ENCODE measurements at places on chromosomes 7 and 10.

DNA sequence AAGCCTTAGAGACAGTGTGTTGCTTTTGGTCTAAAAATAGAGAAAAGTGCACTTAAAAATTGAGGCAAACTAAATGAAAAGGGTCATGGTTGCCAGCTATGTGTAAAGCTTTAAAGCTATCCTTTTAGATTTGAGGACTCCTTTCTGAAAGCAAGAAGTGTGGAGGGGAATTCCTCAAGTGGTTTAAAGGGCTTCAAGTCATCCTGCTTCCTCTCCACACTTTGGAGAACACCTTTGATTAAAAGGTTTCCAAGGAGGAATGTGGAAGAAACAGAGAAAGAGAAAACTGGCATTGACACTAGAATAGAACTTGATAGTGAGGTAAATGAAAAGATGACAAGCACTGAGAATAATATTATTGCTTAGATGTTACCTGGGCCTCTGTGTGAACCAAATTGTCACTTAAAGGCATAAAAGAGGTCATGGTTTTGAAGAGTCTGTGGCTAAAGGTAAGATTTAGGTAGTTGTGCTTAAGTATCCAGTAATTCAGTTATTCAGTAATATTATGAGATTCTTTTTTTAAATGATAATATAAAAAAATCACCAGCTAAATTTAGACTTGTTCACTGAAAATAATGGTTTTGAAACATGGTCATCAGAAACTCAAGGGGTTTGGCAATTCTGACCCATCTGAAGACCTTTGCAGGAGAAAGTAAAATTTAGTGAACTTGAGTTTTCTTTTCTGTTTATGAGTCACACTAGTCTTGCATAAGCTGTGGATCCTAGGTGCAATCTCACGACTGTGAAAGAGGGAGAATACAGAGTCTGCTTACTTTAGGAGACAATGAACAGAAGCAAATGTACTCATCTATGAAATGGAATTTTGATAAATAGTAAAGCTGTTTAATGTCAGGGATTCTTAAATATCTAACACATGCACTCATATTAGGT, 466.0 kb downstream of the KIF20B start:
- DNase-seq, result no peak

DNA sequence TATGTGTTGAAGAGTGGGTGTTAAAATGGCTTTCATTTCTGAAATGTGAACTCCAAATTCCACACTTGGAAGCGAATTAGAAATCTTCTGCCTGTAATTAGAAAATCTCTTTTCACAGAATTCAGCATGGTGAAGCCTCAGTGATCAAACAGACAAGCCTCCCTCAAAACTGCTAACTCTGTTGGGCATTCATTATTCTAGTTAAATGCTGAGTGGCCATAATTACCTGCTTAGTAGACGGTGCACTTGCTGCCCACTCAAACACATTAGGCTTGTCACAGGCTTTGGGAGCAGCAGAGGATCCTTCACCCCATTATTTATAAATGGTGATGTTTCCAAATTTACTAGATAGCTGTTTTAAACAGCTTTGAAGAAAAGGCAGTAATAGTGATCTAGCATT, 177.2 kb upstream of the PCLO start:
- no peak for DNase-seq

DNA sequence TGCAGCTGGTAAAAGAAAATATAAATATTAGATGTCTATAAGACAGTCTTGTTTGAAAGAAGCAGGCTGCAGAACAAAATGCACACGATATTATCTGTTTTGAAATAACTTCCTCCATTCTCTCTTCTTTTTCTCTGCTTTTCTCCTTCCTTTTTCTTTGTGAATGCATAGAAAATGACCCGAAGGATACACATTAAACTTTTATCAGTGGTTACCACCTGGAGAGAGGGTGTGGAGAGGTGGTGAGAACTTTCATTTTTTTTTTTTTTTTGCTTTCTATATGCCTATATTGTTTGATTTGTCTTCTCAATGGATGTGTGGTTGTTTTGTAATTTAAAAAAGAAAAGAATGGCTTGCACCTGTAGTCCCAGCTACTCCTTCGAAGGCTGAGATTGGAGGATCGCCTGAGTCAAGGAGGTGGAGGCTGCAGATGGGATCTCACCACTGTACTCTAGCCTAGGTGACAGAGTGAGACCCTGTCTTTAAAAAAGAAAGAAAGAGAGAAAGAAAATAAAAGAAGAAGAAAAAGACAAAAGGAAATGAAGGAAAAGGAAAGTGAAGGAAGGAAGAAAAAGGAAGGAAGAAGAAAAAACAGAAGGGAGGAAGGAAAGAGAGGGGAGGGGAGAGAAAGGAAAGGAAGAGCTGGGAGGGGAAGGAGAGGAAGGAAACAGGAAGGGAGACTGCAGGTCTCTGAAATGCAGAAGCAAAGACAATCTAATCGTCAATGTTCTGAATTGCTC, 64.4 kb downstream of the SAMD9 start:
- DNase-seq, result no peak

DNA sequence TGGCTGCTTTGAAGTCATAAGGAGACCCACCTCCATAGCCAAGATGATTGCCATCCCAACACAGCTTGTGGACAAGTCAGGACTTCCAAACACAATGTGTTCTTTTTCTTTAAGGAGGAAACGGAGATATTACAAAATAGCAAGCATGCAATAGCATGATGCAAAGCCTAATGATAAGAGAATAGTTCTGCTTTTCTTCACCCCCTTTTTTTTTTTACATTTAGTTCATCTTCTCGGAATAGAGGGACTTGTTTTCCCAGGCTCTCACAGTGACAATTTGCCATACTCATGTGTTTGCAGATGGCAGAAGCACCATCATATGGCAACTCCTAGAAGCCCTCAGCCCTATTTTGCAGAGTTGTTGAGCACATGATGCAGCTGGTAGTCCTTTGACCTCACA, 119.8 kb downstream of the ITGB8 start:
- DNase-seq, result no peak

DNA sequence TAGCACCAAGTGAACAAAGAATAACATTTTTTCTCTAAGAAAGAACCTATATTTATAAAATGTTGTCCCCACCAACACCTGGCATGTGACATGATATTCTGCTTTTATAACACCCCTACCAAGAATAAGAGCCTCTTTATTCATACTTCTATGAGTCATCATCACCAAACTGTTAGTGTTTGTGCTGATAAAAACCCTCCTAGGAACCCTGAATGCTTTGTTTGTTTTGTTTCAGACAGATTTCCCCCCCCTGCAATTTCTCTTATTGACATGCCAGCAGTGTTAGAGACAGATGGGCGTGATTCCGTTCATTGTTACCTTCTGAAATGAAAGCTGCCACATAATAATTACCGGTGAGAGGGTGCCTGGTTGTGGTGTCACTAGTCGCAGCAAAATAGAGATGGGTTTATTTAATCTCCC, 651.1 kb downstream of the SORCS1 start:
- no peak for DNase-seq

GRCh38 chr7:7099584-7100014, 82.7 kb upstream of the C1GALT1 start:
- DNase-seq, result no peak

DNA sequence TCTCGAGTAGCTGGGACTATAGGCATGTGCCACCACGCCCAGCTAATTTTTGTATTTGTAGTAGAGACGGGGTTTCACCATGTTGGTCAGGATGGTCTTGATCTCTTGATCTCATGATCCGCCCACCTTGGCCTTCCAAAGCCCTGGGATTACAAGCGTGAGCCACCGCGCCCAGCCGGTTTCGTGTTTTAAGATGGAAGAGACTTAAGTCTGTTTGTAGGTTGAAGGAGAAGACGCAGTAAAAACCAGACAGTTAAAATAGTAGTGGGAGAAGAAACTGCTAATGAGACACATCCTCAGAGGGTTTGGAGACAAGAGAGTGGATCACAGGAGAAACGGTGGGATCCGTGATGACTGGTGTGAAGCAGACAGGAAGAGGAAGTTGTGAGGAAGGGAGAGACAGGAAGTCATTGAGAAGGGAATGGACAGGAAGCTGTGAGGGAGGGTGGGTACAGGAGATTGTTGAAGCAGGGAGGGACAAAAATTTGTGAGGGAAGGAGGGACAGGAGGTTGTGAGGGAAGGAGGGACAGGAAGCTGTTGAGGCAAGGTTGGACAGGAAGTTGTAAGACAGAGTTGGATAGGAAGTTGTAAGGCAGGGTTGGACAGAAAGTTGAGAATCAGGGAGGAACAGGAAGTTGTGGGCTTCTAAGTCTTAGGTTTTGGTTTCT, 115.5 kb downstream of the WDFY4 start:
- no peak for DNase-seq

DNA sequence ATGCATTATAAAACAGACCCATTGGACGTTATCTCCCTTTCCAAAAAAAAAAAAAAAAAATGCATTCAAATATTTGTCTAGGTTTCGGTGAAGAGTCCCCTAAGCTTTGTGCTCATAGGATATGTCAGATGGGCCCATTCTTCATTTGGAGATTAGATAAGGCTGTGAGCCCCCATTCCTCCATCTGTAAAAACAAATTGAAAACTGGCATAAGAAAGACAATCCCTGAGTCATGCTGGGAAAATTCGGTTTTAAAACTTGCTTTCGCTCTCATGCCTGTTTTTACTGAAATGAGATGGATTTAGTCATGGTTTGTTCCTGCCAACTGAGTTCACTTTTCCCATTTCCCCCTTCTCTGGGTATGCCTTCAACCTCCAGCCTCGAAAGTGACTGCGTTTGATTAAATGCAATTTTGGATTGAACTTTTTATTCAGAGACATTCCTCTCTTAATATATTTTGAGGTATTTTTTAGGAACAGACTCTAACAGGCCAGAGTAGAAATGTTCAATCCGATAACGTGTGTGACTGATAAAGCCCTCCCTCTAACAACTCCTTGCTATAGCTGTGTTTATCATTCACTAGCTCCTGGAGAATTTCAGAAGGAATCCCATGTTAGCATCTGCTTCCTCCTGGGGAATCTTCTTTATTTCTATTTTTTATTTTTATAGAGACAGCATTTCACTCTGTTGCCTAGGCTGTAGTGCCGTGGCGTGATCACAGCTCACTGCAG, 190.9 kb upstream of the LYZL2 start:
- no peak for DNase-seq

DNA sequence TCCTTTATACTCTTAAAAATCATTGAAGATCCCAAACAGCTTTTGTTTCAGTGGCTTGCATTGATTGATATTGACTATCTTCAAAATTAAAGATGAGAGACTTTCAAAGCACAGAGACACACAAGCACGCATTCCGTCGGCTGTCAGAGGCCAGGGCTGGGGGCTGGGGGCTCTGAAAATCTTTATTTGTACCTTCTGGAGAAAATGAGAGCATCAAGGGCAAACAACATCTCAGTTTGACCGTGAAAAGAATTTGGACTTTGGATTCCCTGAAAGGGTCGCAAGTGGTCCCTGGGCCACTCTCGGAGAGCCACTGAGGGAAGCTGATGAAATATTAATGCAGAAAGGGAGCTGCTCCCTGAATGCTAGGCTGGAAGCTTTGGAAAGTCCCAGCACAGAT, 96.4 kb downstream of the CHST15 start:
- DNase-seq, result no peak

DNA sequence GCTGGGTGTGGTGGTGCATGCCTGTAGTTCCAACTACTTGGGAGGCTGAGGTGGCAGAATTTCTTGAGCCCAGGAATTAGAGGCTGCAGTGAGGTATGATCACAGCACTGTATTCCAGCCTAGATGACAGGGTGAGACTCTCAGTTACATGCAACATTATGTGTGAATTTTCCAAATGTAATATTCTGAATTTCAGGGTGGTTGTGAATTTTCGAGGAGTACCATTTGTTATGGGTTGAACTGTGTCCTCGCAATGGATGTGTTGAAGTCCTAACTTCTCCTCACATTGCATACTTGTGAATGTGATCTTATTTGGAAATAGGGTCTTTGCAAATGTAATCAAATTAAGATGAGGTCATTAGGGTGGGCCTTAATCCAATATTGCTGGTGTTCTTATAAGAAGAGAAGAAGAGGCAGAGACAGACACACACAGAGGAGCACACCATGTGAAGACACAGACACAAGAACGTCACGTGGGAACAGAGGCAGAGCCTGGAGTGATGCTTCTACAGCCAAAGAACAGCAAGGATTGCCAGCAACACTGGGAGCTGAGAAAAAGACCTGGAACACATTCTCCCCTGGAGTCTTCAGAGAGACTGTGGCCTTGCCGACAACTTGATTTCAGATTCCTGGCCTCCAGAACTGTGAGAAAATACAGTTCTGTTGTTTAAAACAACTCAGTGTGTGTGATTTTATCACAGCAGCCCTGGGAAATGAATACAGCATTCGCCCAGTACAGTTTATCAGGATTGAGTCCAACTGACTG, 91.9 kb downstream of the ZNF783 start:
- DNase-seq, result no peak

- no peak for DNase-seq
These were observed 244.2 kb upstream of the YAE1 start for GRCh38 chr7:39321909-39322498.

- peak; percentile 18 for DNase-seq
These were observed 85.8 kb upstream of the PRKCQ start for GRCh38 chr10:6665847-6666246.

- DNase-seq, result no peak
These were observed 157.0 kb downstream of the PTPN20 start for GRCh38 chr10:47067949-47068940.

DNA sequence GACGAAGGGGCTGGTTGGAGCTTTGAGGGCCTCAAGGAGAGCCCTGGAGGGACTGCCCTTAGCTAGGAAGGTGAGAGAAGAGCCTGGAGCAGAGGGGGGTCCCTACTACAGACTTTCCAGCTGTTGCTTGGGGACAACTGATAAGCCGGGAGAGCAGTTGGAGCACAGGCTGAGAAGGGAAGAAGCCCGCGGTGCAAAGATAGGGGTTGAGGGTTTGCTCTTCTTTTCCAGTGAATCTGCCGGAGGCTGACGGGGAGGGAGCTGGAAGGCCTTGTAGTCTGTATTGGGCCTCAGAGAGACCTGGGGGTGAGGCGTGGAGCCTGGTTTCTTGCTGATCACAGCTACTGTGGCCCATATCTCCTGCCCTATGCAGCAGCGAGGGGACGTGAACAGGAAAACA, 23.7 kb downstream of the CYP26A1 start:
- DNase-seq, result no peak

- DNase-seq, result no peak
These were observed 15.8 kb upstream of the LIPN start for GRCh38 chr10:88744002-88744401.

DNA sequence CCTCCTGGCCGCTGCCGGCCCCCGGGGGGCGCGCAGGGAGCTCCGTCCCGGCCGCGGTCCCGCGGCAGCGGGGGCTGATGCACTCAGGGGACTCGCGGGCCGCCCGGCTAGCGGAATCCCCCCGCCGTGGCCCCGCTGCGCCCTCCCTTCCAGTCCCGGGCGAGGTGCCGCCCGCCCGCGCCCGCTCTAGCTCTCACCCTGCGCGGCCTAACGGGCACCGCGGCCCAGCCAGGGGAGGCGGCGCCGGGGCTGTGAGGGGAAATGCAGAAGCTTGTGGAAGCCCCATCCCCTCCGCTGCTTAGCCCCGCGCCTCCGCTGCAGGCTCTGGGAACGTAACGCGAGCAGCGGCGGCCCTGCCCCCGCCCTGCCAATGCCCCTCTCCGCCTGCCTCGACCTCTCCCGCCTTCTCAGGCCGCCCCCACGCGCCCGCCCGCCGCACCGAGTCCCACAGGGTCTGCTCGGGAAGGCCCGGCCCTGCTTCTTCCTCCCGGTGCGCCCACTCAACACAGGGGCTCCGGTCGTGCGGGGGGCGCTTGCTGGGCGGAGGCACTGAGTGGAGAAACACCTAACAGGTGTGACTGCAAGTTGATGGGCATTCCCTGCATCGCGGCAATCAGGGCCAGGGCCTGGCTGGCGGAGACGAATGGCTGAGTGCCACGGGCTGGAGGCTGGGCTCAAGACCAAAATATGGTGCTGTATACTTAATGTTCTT, 384 bp upstream of the TMEM229A start:
- DNase-seq, result no peak
